CD4-positive, alpha-beta T cell (primary cell): ENCODE measurements at places on chromosomes 7 and 10. TPM values are rescaled to one million over a fixed set of nuclear protein-coding genes. Genes with fewer than 3 reads are reported as not detected.

Gene CCDC7
- 72.9 TPM for total RNA-seq

DNA sequence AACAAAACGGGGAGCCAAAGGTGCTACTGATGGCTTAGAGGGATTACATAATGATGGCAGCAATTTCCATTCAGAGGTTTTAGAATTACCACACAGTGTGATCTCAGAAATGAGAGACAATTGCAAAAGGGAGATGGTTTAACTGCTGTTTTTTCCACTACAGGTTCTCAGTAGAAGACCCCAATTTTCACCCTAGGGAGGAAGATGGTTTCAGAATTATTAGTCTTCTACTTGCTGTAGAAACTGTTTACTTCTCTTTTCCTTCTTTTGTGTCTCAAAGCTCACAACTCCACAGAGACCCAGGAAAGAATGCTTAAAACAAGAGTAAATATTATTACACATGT lies 226.5 kb downstream of the INHBA start:
- H3K27me3 ChIP-seq: no peaks in the 10 kb centered on the region
- no peaks in the 10 kb centered on the region for H3K36me3 ChIP-seq
- no peak for DNase-seq
- H3K4me3 ChIP-seq: no peak overlapping the region

GRCh38 chr7:68576366-68576765 lies 1021.9 kb upstream of the AUTS2 start:
- H3K4me1 ChIP-seq: no peaks in the 10 kb centered on the region
- no peak overlapping the region for H3K27ac ChIP-seq
- no peak for DNase-seq
- H3K36me3 ChIP-seq: no peaks in the 10 kb centered on the region
- H3K4me3 ChIP-seq: no peak overlapping the region

DNA sequence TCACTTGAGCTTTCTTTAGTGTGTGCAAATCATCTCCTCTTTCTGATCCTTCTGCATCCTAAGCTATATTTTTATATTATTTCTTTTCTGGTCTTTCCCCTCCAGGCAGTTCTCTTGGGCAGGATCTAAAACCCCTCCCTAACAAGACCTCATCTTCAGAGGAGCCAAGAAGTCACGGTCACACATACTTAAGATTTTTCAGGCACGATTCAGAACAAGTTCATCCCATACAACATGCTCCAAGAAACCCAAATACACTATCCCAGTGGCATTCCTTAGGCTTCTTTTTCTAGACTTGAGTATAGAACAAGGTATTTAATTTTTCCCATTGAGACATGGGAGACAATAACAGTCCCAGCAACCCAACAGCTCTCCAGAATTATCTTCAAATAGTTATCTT lies 1251.5 kb downstream of the DNAJB9 start:
- DNase-seq: no peak
- no peaks in the 10 kb centered on the region for H3K4me1 ChIP-seq
- H3K36me3 ChIP-seq: no peaks in the 10 kb centered on the region
- H3K27me3 ChIP-seq: no peaks in the 10 kb centered on the region
- no peak overlapping the region for H3K27ac ChIP-seq

DNA sequence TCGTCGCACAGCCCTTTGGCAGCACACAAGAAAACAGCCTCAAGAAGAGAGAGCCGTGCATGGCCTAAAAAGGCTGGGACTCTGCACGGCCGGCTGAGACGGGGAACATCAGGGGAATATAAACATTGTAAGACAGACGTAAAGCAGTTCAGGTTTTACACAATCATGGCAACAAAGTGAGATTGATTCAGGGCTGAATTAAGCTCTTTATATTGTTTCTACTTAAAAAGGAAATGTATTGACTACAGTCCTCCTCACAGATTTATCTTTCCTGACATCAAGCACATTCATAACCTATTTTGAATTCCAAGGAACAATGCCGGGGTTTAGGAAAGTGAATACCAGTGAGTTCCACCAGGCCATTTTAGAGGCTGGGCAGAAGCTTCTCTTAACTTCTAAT lies 25.2 kb downstream of the SORBS1 start:
- no peak overlapping the region for H3K27ac ChIP-seq
- no peaks in the 10 kb centered on the region for H3K36me3 ChIP-seq
- no peak for DNase-seq

- no peaks in the 10 kb centered on the region for H3K27me3 ChIP-seq
- no peak overlapping the region for H3K4me3 ChIP-seq
- no peaks in the 10 kb centered on the region for H3K36me3 ChIP-seq
- no peaks in the 10 kb centered on the region for H3K4me1 ChIP-seq
Observed at GRCh38 chr7:108724251-108725100, 154.8 kb downstream of the DNAJB9 start.

- no peak overlapping the region for H3K27ac ChIP-seq
- H3K4me3 ChIP-seq: no peak overlapping the region
- H3K36me3 ChIP-seq: no peaks in the 10 kb centered on the region
- H3K27me3 ChIP-seq: no peaks in the 10 kb centered on the region
- DNase-seq: no peak
Observed at GRCh38 chr7:154578336-154578735, 424.6 kb downstream of the PAXIP1 start.

DNA sequence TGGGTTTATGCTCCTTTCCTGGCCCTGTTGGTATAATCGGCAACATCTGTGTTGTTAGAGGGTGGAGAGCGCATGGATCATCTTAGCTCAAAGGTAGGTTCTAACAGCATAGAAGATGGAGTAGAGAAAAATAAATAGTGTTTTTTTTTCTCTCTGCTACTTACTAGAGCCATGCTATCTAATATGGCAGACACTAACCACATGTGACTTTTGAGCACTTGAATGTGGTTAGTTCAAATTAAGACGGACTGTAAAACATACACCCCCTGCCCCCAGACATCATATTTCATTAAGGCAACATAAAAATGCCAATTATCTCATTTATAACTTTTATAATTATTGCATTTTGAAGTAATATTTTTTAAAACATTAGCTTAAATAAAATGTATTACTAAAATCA lies 525.1 kb downstream of the KIF20B start:
- H3K4me3 ChIP-seq: no peak overlapping the region
- H3K36me3 ChIP-seq: no peaks in the 10 kb centered on the region
- no peak for DNase-seq

Gene TUBB8
- total RNA-seq: not detected

GRCh38 chr7:144024213-144024612 lies 24.1 kb downstream of the OR6B1 start:
- H3K4me1 ChIP-seq: no peaks in the 10 kb centered on the region
- no peaks in the 10 kb centered on the region for H3K36me3 ChIP-seq
- no peaks in the 10 kb centered on the region for H3K27me3 ChIP-seq
- no peak overlapping the region for H3K27ac ChIP-seq
- DNase-seq: no peak
- H3K4me3 ChIP-seq: no peak overlapping the region

GRCh38 chr10:64507651-64508028 lies 986.4 kb downstream of the REEP3 start:
- no peak overlapping the region for H3K27ac ChIP-seq
- H3K36me3 ChIP-seq: no peaks in the 10 kb centered on the region
- no peak for DNase-seq
- H3K4me3 ChIP-seq: no peak overlapping the region
- H3K27me3 ChIP-seq: no peaks in the 10 kb centered on the region
- H3K4me1 ChIP-seq: no peaks in the 10 kb centered on the region

- H3K27ac ChIP-seq: no peak overlapping the region
- H3K4me3 ChIP-seq: no peak overlapping the region
- H3K4me1 ChIP-seq: no peaks in the 10 kb centered on the region
- no peak for DNase-seq
Observed at GRCh38 chr7:12737373-12737772, 49.9 kb downstream of the ARL4A start.

- DNase-seq: no peak
- H3K27me3 ChIP-seq: no peaks in the 10 kb centered on the region
- H3K27ac ChIP-seq: no peak overlapping the region
- H3K4me3 ChIP-seq: no peak overlapping the region
- H3K36me3 ChIP-seq: no peaks in the 10 kb centered on the region
- H3K4me1 ChIP-seq: no peaks in the 10 kb centered on the region
Observed at GRCh38 chr10:59354434-59354833, 7.9 kb downstream of the FAM13C start.

GRCh38 chr10:75662715-75663114 lies 231.3 kb downstream of the LRMDA start:
- no peaks in the 10 kb centered on the region for H3K36me3 ChIP-seq
- no peak overlapping the region for H3K27ac ChIP-seq
- no peak for DNase-seq
- no peak overlapping the region for H3K4me3 ChIP-seq
- H3K27me3 ChIP-seq: no peaks in the 10 kb centered on the region
- H3K4me1 ChIP-seq: no peaks in the 10 kb centered on the region

DNA sequence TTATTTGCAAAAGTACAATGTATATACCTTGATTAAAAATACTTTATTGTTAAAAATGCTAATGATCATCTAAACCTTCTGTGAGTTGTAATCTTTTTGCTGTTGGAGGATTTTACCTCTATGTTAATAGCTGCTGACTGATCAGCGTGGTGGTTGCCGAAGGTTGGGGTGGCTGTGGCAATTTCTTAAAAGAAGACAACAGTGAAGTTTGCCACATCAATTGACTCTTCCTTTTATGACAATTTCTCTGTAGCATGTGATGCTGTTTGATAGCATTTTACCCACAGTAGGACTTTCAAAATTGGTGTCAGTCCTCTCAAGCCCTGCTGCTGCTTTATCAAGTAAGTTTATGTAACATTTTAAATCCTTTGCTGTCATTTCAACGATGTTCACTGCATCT lies 16.9 kb upstream of the ENTPD1 start:
- DNase-seq: no peak
- no peak overlapping the region for H3K4me3 ChIP-seq
- H3K27me3 ChIP-seq: no peaks in the 10 kb centered on the region
- H3K4me1 ChIP-seq: no peaks in the 10 kb centered on the region
